ENCODE measurements at places on chromosomes 2 and 18. TPM values are rescaled to one million over a fixed set of nuclear protein-coding genes. Genes with fewer than 3 reads are reported as not detected.

GRCh38 chr2:241095594-241096290, 6.3 kb downstream of the MTERF4 start:
- DNase-seq, result no peak

GRCh38 chr2:73415906-73416305, 30.3 kb downstream of the ALMS1 start:
- DNase-seq, result no peak

GRCh38 chr2:227154986-227155774, 8.8 kb downstream of the COL4A4 start:
- DNase-seq, result peak; percentile 27

DNA sequence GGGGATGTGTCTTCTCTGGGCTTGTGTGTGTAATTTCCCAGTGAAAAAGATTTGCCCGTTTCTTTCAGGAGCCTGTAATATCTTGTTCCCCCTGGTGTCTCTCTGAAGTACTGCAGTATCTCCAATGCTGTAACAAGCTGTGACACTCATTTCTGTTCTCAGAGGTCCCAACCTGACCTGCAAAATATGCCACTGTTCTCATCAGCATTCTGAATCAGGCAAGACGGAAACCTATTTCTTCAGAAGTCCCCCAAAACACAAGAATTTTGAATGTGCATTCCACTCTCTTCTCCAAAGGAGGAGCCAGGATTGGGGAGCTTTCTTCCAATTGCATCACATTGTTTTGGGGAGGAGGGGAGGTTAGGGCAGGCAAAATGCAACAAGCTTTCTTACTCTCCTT, 77.0 kb upstream of the CNGA3 start:
- DNase-seq, result peak; percentile 23

DNA sequence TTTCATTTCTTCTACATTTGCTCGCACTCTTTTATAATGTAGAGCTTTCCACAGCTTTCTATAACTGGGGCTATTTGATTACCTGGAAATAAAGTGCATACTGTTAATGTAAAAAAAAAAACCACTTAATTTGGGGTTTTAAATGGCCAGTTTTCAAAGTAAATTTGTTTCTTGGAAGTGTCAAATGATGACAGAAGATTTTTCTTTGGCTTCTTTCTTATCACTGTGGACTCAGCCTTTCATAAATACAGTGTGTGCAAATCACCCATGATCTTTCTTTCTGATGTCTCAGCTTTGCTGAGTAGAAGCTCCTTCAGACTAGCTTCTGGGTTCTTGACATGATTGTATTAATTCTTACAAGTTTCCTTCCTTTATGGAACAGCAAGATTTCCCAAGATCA, 525.6 kb downstream of the PARD3B start:
- DNase-seq, result no peak

DNA sequence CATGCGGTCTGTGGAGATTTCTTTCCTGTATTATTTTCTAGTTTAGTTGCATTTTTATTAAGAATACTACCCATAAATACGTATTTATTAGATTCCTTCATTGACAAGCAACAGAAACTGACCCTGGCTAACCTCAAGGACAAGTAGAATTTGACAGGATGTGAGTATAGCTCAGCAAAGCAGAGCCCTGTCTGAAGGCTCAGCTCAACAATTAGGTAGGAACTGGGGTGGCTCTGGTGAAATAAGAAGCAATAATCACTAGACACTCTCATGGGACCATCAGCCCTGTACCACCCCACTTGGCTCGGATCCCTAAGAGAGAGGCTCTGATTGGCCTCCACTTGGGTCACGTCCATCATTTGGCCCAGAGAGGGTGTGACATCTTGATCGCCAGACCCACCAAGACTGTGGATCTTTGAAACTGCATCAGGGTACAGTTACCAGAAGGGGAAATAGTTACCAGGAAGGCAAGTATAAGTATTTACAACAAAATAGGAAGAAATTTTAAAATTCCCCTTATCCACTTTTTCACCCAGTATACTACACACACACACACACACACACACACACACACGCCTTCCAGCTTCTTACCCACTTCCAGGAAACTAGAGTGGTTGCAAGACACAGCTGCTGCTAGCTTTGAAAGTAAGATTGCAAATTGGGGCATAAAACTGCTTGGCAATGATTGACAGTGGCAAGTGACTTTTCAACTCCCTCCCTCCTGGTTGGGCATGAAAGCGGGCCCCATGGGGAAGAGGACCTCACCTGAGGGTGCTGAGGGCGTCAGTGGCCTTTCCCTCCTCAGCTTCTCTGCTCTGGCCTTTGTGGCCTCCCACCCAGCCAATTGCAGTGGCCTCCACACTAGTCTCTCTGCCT, 41.8 kb downstream of the KCTD18 start:
- DNase-seq, result no peak

DNA sequence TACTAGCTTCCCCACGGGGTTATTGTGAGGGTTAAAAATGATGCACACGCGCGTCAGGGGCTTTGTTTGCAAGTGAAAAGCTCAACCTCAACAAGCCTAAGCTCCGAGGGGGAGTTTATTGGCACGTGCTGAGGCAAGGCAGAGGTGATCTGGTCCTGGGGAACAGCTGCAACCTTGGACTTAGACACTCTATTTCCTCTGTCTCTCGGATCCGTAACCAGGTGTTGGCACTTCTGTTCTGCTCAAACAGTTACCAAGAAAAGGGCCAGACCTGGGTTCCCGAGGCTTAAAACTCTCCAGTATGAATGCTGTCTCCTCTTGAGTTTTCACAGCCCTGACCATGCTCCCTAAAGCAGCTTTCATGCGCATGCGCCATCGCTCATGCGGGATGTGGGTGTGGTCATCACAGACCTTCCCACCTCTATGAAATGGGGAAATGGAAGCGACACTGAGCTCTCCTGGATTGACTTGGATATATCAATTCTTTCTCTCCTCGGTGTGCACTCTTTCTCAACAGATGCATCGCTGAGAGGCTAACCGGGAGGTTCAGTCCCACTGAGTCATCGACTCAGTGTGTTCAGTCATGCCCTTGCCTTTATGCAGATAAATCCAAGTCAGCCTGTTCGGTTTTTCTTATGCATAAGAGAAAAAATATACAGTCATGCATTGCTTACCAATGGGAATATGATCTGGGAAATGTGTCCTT, 19.9 kb upstream of the RAB31 start:
- peak; percentile 81 for DNase-seq

GRCh38 chr18:22678486-22678885, 254.6 kb upstream of the RBBP8 start:
- DNase-seq, result no peak

DNA sequence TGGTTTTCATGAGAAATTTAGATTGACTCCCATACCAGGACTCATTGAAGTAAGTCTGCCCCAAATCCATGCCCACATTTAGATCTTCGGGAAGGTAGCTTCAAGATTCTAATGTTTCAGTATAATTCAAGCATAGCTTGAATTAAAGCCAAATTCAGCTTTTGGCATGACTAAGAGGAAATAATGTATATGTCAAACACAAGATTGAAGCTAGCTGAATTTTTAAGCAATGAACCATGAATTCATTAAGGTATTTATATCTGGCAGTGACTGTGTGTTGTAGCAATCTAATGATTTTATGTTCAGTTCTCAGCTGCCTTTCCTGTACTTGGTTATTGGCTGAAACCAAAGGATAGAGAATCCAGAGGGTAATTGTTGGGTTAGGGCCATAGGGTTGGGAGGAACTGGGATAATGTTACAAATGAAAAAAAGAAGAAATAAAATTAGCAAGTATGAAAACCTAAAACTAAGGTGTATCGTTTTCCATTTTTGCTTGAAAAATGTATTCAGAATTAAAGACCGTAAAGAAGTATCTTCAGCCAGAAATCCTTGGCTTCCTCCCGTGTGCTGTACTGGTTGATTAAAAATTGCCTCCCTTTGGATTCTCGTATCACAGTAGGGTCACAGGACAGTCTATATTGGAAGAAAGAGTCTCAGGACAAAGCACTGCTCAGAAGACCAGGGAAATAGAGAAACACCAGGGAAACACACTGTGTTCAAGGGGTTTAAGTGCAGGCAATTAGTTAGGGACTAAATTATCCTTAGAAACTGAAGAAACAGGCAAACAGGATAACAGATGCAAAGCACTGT, 119.0 kb upstream of the FN1 start:
- no peak for DNase-seq

DNA sequence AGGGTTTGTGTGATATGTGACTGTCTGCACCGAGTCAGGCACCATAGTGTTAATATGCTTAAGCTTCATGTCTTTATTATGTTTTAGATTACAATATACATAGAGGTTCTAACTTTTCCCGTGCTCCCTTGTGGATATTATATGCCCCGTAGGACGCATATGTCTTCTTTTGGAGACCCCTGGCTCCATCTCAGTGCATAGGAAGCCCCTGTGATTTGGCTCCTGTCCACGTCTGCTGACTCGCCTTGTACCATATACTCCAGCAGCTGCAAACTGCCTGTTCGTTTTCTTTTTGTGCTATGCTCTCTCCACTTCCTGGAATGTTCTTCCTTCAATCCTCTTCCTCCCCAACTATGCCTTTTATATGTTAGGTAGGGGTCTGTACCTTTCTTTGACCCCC, 110.9 kb downstream of the PTRHD1 start:
- DNase-seq, result no peak

DNA sequence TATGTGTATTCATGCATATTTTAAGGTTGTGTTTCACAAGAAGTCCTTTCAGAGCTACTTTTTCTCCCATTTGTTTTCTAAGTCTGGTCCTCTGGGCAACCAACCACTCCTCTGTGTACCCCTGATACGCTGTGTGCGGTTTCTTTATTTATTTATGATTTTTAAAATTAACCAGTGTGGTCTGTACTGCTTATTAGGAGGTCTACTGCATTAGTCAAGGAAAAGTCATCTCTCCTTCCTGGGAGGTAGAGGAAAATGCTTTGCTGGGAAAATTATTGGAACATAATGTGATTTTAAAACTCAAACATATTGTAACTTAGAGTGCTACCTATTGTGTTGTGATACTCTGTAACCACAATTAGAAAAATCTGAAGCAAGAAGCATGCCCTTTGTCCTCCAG, 1404.3 kb downstream of the SUCLG1 start:
- DNase-seq, result no peak

GRCh38 chr2:144801766-144802165, 281.8 kb upstream of the ZEB2 start:
- DNase-seq, result no peak

DNA sequence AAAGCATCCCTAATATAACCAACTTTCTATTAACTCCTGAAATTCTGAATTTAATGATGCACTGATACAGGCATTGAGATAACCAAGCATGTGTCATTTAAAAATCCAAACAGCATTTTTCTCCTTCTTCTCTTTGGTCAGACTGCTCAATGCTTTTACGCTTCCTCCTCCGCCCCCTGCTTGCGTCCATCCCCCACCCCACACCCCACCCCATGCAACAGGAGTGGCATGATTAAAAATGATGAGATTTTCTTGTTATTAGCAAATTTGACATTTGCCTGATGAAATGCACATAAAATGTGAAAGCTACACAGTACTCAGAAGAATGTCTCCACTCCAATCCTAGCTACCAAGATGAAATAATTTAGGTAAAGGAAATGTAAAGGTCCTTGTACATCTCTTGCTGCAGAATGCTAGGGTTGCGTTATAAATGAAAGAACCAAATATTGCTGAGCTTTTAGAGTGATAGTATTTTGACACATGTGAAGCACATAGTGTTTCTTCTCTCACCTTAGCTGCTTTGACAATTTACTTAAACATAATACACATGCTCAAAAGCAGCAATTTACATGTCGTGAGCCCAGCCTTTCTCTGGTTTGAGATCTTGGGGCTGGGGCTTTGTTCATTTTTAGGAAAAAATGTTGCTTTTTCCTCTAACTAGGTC, 263.8 kb downstream of the MEIS1 start:
- no peak for DNase-seq

DNA sequence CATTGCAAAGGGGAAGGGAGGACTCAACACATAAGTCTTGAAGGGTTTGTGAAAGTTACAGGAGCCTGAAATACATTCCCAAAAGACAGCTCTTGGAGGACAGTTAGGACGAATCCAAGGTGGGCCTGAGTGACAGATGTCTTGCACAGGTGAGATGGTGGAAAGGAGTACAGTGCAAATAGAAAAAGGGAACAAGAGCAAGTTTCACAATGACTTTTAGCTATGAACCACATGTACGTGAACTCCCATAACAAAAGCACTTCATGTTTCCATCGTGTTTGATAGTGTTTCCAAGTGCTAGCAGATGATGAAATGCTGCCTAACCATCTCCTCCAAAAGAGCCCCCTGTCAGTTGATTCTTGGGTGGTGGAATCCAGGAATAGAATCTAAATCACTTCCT, 1.8 kb downstream of the IL18RAP start:
- DNase-seq, result no peak

- no peak for DNase-seq
These were observed 54.0 kb upstream of the STRN start for GRCh38 chr2:37020212-37020886.

GRCh38 chr2:222938327-222938726, 77.5 kb downstream of the ACSL3 start:
- DNase-seq, result no peak

- peak; percentile 83 for DNase-seq
These were observed 647 bp downstream of the CCDC121 start for GRCh38 chr2:27627963-27628766.

DNA sequence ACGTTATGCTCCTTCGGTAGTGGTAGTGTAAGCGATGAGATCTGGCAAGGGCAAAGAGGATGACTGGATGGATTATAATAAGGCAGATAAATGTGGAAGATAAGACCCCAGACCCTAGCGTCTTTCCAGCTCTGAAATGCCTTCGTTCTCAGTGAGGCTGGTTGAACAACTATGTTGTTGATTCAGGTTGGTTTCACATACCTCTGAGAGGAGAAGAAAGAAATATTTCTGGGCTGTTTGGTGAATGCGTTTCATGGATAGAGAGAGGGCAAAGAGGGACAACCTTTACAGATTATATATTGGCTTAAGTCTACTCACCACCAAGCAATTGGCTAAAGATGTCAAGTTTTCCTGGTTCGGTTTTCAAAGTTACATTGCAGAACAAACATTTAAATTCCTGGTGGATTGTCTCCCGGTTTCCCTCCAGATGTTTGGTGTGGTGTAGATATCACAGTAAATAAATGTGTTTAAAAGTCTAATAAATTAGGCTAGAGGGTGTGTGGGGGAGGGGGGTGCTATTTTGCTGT, 190.1 kb upstream of the GLI2 start:
- DNase-seq, result no peak

DNA sequence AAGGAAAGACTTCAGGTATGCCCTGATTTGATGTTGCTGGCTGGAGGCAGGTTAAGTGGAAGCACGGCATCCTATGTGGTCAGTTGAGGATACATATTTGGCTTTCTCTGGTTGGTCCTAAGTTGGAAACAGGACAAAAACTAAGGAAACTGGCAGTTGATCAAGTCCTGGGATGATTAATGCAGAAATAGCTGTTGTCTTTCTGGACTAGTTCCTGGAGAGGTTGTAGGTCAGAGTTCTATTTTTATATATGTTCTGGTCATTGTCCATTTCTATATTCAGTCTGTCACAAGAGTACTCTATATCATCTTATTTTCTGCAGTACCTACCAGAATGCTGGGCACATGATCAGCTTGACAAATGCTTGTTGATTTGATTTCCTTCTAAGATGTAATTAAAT, 4.0 kb upstream of the SLC35F5 start:
- no peak for DNase-seq

PKP4 gene
- total RNA-seq, result 7.9 TPM

IL18R1 gene
- 0.41 TPM for total RNA-seq

ELMOD3 gene
- total RNA-seq, result 8.6 TPM

CD28 gene
- not detected for total RNA-seq

AMER3 gene
- not detected for total RNA-seq

SERPINB7 gene
- 3.4 TPM for total RNA-seq

EFHD1 gene
- not detected for total RNA-seq

METTL4 gene
- 8.8 TPM for total RNA-seq

FKBP7 gene
- 60.6 TPM for total RNA-seq

GKN1 gene
- total RNA-seq, result not detected

SERPINB3 gene
- not detected for total RNA-seq

RNPEPL1 gene
- 14.8 TPM for total RNA-seq
